CD4-positive, alpha-beta T cell treated with Interleukin-1 beta for 1 hour (primary cell): ENCODE measurements at places on chromosomes 13 and 19.
A peak's percentile ranks its signal among the peaks of the same experiment; 100 is the strongest.

- no peak for DNase-seq
Measured at GRCh38 chr13:100646030-100646673, 28.4 kb downstream of the TMTC4 start.

DNA sequence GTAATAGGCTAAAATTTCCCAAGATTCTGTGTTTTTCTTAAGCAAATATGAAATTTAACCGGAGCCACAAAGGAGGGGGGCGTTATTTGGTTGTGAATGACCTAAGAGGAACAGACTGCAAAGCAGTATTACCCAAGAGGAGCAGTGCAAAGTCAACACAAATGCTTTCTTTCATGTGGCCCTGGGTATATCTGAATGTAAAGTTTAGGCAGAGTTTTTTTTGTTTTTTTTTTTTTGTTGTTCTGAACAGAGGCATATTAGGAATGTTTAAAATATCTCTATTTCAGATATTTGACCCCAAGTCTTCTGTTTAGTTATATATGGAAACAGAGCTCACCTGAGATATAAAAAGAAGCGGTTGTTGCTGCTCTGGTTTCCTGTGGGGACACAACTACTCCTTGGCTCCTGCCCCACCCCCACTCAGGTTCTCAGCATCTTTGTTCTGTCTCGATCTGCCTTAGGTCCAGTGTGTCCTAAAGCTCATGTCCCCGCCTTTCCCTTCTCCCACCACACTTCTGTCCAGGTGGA, 220.7 kb downstream of the RFC3 start:
- DNase-seq, result no peak

DNA sequence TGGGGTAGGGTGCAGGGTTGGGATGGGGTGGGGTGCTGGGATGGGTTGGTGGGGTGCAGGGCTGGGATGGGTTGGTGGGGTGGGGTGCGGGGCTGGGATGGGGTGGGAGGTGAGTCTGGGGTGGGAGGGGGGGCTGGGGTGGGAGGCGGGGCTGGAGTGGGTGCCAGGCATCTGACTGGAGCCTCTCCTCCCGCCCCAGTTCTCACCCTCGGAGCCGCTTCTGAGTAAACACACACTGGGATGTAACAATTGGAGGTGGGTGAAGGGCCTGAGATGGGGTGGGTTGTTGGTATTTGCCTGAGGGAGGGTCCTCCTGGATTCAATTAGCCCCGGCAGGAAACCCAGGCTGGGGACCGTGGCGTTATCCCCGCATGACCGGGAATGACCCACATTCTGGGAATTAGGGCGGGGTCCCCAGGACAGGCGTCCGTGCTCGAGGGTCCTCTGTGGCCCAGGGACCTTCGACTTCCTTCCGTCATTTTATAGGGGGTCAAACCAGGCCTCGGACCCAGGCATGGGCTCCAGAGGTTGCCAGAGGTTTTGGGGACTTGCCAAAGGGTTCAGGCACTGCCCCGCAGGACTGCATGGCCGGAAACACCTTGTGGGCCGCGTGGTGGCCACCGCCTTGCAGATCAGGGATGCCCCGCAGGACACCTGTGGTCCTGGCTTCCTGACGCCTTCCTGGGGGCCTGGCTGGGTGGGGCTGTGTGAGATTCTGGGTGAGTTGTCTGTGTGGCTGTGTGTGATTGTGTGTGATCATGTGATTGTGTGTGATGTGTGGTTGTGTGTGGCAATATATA, 1.4 kb downstream of the TMPRSS9 start:
- no peak for DNase-seq

GRCh38 chr19:7109678-7110289, 40.3 kb downstream of the ZNF557 start:
- DNase-seq, result no peak

DNA sequence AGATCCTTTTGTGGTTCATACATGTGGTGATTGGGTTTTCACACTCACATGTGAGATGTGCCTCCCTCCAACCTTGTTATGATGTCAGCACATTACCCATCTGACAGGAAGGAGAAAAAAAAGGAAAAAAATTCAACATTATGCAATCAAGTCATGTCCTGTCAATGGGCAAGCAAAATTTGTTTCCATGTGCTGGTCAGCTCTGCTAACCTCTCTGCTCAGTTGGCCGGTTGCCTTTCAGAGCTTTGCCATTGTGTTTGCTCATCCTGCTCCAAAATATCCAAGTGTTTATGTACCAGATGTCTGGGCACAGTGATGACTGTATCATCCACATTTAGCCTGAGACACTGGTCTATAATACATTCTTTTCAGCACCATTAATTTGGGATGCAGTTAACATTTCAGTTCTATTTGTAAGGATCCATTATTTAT, 27.0 kb upstream of the METTL21C start:
- no peak for DNase-seq

GRCh38 chr13:102724923-102725322, 30.1 kb upstream of the METTL21C start:
- DNase-seq, result peak; percentile 11

- no peak for DNase-seq
Measured at GRCh38 chr13:45674908-45675307, 27.2 kb upstream of the CBY2 start.

- DNase-seq, result no peak
Measured at GRCh38 chr13:78241278-78241919, 322.8 kb upstream of the EDNRB start.

DNA sequence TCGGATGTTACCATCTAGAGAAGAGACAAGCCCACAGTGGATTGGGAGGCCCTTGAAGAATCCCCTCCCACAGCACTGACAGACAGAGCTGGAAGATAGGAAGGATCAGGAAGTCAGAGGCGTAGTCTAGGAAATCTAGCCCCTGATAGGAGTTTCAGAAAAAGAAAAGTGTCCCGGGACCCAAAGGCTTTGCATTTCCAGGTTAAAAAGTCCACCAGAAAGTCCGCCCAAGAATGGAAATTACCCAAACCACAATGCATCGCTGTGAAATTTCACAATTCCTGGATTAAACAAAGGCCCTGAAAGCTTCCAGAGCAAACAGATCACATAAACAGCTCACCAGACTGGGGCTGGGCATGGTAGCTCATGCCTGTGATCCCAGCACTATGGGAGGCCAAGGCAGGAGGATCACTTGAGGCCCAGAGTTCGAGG, 146.9 kb downstream of the KDM4B start:
- no peak for DNase-seq

GRCh38 chr13:82062772-82063171, 1721.8 kb upstream of the SPRY2 start:
- DNase-seq, result no peak
